Ovary (tissue), 10 donors: ENCODE measurements at places on chromosomes 6 and 20. TPM values are rescaled to one million over a fixed set of nuclear protein-coding genes. Genes with fewer than 3 reads are reported as not detected.

Gene ROMO1
- 98.7 TPM for total RNA-seq

Gene TUBB2B
- total RNA-seq, result 2.0 TPM

Gene FOXC1
- 5.3 TPM for total RNA-seq

- no peaks in the 10 kb centered on the region for H3K27me3 ChIP-seq
- H3K4me1 ChIP-seq, result peaks cover 7% of the 10 kb centered on the region
- no peak for DNase-seq
- no peak overlapping the region for H3K4me3 ChIP-seq
- no peaks in the 10 kb centered on the region for H3K36me3 ChIP-seq
Measured at GRCh38 chr6:149094934-149095351, 222.6 kb upstream of the TAB2 start.

- no peak overlapping the region for H3K27ac ChIP-seq
- no peaks in the 10 kb centered on the region for H3K4me1 ChIP-seq
- H3K36me3 ChIP-seq, result no peaks in the 10 kb centered on the region
- H3K4me3 ChIP-seq, result no peak overlapping the region
Measured at GRCh38 chr20:32252189-32252588, 25.3 kb upstream of the KIF3B start.

GRCh38 chr20:47821481-47822100 is 36.3 kb upstream of the SULF2 start:
- no peak overlapping the region for H3K27ac ChIP-seq
- no peaks in the 10 kb centered on the region for H3K27me3 ChIP-seq
- DNase-seq, result no peak
- no peaks in the 10 kb centered on the region for H3K36me3 ChIP-seq

- no peaks in the 10 kb centered on the region for H3K27me3 ChIP-seq
- no peak overlapping the region for H3K27ac ChIP-seq
- no peaks in the 10 kb centered on the region for H3K36me3 ChIP-seq
- no peak overlapping the region for H3K4me3 ChIP-seq
Measured at GRCh38 chr20:36487069-36487468, 54.2 kb upstream of the MYL9 start.

DNA sequence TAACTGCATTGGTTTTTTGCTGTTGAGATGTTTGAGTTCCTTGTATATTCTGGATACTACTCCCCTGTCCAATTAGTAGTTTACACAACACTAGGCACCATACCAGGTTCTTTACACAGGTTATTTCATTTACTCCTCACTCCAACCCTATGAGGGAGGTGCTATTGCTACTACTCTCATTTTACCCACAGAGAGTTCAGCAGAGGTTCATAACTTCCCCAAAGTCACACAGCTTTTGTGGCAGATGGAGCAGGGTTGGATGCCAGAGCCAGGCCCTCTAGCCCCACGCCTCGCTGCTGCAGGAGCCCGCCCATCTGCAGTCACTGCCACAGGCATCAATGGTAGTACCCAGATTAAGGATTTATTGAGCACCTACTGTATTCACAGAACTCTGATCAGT is 61.7 kb upstream of the MAP3K4 start:
- DNase-seq, result no peak
- H3K36me3 ChIP-seq, result no peaks in the 10 kb centered on the region
- H3K4me1 ChIP-seq, result peaks cover 2% of the 10 kb centered on the region
- H3K4me3 ChIP-seq, result no peak overlapping the region
- no peak overlapping the region for H3K27ac ChIP-seq
